ENCODE measurements at places on chromosomes 1 and 21.

DNA sequence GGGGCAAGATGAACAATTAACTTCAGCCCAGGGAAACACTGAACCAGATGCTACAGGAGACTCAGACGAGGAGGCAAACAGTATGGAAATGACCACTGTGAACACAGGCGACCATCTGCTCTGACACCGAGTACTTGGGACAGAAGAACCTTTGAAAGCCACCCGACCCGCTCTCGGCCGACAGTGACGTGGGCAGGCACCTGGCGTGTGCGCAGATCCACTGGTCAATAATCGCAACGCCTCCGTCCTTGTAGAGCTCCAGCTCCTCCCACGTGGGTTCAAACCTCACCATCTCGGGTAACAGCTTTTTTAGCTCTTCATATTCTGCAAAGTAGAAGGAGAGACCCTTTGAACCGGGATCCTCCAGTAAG lies 20.3 kb downstream of the POFUT2 start:
- no peak for DNase-seq

DNA sequence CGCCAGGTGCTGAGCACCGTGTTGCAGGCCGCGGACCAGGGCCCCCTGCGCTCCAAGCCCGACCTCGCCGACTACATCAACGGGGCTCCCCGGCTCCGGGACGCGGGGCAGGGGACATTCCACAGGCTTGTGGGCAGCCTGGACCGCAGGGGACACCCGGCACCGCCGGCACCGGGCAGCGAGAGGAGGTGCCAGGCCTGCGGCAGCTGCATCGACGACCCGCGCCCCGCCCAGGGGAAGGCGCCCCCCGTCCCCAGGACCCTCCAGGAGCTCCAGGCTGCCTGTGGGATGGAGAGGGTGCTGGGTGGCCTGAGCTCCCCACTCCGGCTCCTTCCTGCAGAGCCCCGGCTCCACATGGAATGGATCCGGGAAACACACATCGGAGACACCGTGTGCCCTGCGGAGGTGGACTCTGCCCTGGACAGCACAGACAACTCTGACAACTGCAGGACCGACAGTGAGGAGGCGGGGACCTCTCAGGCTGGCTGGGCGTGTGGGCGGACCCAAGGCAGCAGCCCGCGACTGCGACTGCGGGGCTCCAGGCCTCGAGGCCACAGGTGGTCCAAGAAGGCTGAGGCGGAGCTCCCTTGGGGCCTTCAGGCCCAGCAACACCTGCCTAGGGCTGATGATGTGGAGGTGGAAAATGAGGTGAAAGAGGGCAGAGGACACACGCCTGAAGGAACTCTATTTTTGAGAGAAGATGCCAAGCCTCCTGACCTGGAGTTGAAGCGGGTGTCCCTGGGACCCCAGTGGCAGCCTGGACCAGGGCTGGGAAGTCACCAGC lies 22.8 kb downstream of the KIAA1614 start:
- peak; percentile 39 for DNase-seq

GRCh38 chr1:221862971-221863370 lies 121.1 kb upstream of the DUSP10 start:
- DNase-seq, result no peak

GRCh38 chr1:243354511-243355153 lies 98.8 kb downstream of the SDCCAG8 start:
- DNase-seq, result no peak

DNA sequence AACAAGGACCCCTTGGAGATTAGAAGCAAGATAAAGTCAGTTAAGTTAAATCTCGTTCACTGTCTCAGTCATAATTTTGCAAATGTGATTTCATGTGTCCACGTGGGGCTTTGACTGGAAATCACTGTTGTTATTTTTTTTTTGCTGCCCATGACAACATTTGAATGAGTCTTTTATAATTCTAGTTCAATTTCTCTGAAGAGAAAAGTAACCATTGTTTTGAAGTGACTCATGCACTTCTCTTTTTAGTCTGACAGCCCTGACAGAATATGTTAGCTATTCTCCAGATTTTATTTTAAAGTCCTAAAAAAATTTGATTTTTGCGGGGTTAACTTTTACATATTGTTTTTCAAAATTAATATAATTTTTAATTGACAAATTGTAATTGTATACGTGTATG lies 30.7 kb upstream of the NLRP3 start:
- no peak for DNase-seq

DNA sequence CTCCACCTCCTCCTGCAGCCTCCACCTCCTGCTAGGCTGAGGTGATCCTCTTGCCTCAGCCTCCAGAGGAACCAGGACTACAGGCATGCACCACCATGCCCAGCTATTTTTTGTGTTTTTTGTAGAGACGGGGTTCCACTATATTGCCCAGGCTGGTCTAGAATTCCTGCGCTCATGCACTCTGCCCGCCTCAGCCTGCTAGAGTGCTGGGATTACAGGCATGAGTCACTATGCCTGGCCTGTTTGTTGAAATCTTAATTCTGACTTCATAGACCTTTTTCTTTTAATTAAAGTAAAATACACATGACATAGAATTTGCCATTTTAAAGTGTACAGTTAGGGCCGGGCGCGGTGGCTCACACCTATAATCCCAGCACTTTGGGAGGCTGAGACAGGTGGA lies 42.7 kb downstream of the FAAP20 start:
- DNase-seq, result no peak

DNA sequence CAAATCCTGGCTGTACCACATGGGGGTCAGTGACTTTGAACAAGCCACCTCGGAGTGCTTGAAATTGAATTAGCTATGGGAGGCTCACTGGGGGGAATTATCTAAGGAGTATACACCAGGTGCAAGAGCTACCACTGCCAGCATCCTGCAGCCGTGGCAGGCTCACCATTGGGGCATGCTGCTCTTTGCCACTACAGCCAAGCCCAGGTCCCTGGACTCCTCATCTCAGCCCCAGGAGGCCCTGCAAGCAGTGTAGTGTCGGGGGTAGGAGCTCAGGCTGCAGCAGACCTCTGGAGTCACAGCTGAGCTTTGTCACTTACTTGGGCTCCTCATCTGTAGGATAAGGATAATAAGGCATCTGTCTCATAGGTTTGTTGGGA lies 35.3 kb downstream of the ACOT11 start:
- DNase-seq, result no peak

GRCh38 chr1:60893136-60893930 lies 189.0 kb upstream of the NFIA start:
- no peak for DNase-seq

GRCh38 chr21:38123626-38124025 lies 133.2 kb upstream of the KCNJ15 start:
- DNase-seq, result no peak

DNA sequence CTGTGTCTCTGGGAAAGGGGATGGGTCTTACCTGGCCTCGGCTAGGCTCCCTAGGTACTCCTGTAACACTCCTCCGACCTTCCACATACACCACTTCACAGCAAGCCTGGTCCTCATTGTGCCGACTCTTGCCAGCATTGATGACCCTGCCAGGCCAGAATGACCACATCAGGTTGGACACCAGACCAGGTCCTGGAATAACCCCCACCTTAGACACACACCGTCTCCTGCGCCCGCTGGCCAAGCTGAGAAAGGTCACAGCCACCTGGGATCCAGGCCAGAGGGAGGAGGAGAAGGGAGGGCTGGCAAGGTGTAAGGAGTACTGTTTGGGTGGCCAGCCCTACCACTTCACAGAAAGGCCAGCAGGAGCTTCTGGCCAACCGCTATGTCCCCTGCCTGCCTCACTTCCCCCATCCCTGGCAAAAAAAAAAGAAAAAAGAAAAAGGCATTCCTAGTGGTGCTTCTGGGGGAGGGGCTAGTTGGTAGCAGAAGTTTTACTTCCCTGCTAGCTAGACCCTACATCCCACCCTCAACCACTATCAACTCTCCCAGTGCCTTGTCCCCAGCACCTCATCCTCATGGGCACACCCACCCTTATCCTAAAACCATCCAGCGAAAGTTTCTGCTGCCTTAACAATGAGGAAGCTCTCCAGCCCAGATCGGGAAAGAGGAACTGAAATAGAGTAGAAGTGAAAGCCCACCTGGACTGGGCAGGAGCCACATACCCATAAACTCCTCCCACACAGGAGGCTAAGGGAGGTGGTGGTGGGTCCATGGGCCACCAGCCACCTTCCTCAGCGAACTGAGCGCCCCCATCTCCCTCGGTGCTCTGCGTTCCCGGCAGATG lies 1.4 kb downstream of the PPM1J start:
- DNase-seq, result peak; percentile 28

DNA sequence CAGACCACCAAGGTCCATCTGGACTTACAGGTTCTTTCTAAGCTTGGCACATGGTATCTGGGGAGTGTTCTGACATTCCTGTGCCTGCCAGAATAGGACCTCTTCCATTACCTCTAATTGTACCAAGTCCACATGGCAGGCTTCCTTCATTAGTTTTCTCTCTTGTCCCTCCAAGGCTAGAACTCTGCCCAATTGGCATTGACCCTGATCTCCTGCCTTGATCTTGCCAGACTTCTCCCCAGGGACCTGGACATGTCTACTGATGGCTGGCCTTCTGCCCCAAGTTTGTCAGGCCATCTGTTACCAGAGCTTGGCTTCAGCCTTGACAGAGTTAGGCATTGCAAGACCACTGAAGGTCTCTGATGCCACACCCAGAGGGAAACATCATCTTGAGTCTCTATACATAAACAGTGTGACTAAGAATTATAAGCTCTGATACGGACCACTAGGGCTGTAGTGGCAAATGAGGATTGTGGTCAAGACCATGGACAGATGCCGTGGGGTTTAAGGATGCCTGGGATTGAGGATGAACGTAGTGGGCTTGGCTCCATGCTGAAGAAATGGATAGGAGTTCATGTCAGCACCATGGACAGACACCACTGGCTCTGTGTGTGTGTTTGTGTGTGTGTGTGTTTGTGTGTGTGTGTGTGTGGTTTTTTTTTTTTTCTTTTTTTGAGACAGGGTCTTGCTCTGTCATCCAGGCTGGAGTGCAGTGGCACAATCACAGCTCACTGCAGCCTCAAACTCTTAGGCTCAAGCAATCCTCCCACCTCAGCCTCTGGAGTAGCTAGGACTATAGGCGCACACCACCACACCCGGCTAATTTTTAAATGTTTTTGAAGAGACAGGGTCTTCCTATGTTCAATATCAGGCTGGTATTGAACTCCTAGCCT lies 19.5 kb upstream of the PSMB2 start:
- peak; percentile 92 for DNase-seq

GRCh38 chr1:8981169-8981568 lies 35.5 kb downstream of the CA6 start:
- no peak for DNase-seq

DNA sequence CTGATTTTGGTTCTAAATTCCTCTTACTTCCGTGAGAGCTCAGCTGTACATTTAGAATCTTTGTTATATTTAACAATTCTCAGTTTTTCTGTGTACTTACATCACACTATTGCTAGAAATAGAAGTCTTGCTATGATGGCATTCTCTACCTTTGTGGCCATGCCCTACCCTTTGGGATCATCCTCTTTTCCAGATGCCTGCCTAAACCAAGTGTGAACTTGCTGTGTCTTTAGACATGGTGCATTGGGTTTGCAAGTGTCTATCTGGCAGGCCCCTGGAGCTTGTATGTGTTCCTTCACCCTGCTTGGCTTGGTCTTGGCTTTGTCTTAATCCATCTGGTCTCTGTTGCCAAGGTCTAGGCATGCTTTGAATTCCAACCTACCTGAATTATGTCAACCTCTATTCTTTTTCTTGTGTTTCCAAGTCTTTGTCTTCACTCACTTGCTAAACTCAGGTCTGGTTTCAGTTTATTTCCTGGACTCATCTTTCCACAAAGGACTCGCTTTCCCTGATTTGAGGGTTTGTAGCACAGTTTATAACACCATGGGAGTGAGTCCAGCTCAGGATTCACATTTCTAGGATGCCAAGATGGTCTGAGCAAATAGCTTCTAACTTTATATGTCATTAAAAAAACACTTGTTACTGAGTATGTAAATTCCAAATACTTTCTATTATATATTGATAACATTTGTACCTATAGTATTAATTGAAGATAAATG lies 20.6 kb upstream of the APOBEC4 start:
- DNase-seq, result no peak

- DNase-seq, result peak; percentile 44
These were observed 2.2 kb downstream of the ACAP3 start for GRCh38 chr1:1305300-1306069.

GRCh38 chr1:55969322-55969721 lies 610.0 kb downstream of the PLPP3 start:
- no peak for DNase-seq

DNA sequence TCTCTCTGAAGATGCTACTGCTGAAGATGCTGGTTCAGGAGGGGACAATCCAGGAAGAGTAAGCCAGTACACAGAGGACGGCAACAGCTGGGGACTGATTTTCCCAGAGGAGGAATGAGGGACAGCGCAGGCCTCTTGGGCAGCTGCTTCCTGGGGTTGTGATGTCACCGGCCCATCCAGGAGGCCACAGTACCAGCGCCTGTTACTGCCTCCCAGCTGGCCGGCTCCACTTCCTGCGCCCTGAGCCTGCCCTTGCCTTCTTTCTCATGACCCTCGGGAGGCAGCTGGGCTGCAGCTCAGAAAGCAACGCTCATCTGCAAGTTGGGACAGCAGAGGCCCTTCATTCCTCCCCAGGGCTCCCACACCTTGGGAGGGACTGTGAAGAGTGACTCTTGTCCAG lies 21.9 kb upstream of the ID3 start:
- no peak for DNase-seq

- no peak for DNase-seq
These were observed 203.7 kb downstream of the S1PR1 start for GRCh38 chr1:101440485-101440884.

DNA sequence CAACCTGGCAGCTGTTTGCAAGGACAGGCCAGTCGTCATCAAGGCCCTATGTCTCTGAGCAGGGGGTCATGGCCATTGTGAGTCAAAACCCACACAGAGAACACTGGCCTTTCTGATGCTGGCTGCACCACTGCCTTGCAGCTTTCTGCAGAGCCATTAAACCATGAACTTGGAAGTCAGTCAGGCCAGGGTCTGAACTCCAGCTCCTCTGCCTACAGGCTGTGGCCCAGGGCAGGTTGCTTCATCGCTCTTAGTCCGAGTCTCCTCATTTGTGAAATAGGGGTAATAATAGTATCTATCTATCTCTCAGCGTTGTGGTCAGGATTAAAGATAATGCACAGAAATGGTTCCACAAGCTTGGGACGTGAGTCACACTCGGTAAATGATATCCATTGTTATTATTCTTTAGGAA lies 35.8 kb upstream of the HIVEP3 start:
- no peak for DNase-seq

DNA sequence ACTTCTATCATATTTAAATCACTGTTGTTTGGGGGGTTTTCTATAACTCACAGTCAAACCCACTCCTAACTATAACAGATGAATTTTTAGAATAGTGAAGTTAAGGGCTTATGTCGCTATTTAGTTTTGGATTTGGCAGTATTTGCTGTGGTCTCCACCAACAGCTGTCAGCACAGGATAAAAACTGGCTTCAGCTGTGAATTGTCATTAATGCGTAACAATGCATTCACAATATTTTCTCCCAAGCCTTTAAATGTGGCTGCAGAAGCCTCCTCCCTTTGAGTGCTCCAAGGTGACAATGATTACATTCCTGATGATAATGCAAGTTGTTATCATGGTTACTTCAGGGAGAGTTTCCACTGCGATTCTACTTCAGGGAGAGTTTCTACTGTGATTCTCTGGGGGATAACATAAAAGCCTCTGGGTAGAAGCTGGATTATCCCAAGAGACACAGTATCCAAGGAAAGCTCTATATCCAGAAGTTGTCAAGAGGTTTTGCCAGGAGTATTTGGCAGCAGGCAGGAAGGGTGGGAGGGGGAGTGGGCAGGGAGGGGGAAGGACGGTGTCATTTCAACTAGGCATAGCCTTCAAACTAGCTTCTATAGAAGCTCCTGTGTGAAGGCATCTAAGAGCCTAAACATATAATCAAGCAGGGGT lies 14.9 kb upstream of the SMIM12 start:
- no peak for DNase-seq
